Activated gamma-delta T cell treated with anti-CD3 and anti-CD28 coated beads, Interleukin-2, amount 50 U/mL, for 16 hours (primary cell): ENCODE measurements at places on chromosomes 12 and 14.

DNA sequence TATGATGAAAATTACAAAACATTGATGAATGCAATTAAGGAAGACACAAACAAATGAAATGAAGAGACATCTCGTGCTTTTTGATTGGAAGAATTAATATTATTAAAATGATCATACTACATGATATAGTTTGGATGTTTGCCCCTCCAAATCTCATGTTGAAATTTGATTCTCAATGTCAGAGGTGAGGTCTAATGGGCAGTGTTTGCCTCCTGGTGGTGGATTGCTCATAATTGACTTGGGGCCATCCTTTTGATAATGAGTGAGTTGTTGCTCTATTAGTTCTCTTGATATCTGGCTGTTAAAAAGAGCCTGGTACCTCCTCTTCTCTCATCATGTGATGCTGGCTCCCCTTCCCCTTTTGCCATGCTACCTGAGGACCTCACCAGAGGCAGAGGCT lies 56.7 kb downstream of the CD163L1 start:
- DNase-seq, result no peak

GRCh38 chr14:22976620-22977433 lies 5.5 kb downstream of the AJUBA start:
- DNase-seq, result no peak

- no peak for DNase-seq
Observed at GRCh38 chr14:39228509-39229221, 5.0 kb upstream of the MIA2 start.

DNA sequence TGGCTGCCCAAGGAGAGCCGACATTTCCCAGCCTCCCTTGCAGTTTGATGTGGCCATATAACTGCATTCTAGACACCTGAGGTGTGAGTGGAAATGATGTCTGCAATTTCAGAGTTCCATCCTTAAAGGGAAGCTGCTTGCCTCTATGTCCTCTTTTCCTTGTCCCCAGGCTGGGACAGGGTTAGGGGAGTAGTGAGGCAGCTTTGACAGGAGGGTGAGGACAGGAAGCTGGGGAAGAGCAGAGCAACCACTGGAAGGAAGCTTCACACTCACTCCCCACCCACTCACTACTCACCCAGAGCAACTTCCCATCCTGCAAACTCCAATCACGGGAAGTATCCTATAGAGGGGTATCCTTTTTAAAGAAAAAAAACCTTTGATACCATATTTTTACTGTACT lies 28.9 kb upstream of the LTA4H start:
- DNase-seq, result no peak

DNA sequence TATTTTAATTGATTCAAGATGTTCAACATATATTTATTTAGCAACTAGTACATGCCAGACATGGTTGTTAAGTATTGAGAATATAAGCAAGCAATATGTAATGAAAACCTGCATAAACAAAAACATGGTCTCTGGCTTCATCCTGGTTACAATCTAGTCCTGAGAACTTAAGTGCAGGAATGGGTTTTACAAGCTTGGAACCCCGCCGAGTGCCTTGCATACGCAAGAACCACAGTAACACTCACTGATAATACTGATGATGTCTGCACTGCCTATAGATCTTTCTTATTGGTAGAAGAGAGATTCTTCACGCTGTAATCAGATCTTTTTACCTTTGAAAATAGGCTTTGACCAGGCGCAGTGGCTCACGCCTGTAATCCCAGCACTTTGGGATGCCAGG lies 22.9 kb upstream of the CALM1 start:
- DNase-seq, result no peak

DNA sequence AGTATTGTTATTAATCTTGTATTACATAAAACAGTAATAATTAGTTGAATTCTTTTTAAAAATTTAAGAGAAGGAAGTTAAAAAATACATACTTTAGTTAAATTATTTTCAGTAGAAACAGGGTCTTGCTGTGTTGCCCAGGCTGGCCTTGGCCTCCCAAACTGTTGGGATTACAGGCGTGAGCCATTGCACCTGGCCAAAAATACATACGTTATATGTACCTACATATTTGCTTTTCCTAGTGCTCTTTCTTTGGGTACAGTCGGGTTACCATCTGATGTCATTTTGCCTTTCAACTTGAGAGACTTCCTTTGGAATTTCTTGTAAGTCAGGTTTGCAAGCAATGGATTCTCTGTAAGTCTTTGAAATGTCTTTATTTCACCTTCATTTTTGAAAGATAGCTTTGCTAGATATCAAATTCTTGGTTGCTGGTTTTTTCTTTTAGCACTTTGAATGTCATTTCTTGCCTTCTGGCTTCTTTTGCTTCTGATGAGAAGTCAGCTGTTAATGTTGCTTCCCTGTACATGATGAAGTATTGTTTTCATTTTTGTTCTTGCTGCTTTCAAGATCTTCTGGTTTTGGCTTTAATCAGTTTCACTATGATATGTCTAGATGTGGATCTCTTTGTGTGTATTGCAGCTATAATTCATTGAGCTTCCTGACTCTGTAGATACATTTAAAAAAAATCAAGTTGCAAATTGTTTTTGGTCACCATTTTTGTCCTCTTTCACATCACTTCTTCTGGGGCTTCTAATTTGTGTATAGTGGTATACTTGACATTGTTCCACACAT lies 84.4 kb downstream of the SPATS2 start:
- no peak for DNase-seq

GRCh38 chr12:121026274-121027045 lies 10.2 kb upstream of the C12orf43 start:
- DNase-seq, result no peak

DNA sequence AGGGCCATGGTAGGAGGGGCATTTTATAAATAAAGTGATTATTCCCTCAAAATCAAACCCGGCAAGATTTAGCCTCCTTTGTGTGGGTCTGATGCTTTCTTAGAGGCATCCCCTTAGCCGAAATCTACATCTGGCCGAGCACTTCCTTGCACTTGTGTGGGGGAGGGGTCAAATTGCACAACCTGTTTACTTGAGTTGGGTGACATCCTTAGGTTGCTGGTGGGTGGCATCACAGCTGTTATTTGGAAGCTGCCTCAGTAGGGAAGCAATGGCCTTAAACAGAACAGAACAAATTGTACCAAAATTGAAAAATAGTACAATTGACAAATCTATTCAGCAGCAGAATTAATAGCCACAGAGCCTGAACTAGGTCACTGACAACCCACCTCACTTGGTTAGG lies 546.1 kb downstream of the SNAPC1 start:
- no peak for DNase-seq

DNA sequence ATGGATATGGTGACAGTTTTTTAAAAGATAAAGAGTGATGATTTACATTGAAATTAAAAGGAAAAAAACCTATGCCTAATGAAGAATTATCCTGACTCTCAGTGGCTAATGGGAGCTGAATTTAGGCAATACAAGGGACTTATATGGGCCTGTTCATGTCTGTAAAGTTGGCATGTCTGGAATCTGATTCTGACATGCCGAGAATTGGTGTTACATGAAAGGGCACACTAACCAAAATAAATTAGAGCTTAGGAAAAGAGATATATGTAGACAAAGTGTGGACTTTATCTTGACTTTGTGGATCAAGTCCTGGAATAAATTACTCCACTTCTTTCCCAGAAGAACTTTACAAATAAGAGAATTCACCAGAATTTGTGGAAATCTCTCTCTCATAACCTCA lies 1.1 kb downstream of the TDG start:
- no peak for DNase-seq

- DNase-seq, result no peak
Observed at GRCh38 chr12:92109613-92110012, 36.0 kb downstream of the BTG1 start.

DNA sequence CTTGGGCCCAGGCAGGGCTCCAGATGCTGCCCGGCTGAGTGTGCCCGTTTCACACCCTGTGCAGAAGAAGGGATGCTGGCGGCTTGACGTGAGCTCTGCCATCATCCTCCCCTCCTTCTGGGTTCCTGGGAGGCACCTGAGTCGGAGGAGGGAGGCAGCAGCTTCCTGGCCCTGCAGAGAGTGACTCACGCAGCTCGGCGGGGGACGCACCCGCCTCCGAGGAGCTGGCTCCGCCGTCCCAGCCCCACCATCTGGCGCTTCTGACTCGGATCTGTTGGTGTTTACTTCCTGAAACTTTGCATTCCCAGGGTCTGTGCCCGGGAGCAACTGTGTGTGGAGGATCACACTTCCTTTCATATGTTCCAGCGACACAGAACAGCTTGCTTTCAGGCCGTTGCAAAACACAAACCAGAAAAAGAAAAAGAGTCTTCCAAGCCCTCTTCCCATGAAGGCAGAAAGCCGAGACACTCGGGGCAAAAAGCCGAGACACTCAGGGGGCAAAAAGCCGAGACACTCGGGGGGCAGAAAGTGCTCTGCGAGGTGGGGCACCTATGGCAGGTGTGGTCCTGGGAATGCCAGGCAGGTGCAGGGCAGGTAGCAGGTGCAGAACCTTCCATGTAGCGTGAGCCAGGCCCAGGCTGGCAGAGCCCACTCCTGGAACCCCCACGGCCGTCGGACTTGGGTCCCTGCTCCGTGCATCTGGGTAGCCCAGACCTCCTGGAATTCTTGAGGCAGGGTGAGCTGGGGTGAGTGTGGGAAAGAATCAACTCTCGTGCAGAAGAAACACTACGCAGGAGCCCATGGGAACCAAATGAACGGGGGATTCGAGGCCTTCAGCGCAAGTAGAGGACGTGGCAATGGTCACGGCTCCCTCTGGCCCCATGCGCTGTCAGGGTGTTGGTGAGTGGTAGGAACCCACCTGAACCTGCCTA lies 27.6 kb upstream of the GALNT9 start:
- DNase-seq, result no peak

- DNase-seq, result no peak
Observed at GRCh38 chr14:61593330-61593729, 102.0 kb upstream of the HIF1A start.

- DNase-seq, result no peak
Observed at GRCh38 chr12:127284870-127285431, 982.0 kb upstream of the TMEM132C start.

GRCh38 chr12:6792522-6793201 lies 3.3 kb downstream of the CD4 start:
- DNase-seq, result no peak

DNA sequence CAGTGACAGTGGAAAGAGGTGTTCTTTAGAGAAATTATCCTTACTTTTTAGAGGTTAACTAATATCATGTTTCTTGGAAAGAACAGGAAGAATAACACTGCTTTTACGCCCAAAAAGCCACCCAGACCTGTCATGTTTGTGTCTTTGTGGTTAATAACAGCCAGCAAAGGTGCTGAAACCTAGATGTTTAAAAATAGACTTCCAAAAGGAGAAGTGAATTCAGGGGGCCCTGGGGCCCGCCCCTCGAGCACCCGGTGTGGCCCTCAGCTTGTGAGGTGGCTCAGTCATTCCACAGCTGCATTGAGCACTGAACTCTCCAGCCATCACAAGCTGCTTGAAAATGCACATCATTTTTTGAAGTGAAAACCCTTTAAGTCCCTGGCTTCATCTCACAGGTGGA lies 20.8 kb upstream of the AMN start:
- DNase-seq, result no peak

DNA sequence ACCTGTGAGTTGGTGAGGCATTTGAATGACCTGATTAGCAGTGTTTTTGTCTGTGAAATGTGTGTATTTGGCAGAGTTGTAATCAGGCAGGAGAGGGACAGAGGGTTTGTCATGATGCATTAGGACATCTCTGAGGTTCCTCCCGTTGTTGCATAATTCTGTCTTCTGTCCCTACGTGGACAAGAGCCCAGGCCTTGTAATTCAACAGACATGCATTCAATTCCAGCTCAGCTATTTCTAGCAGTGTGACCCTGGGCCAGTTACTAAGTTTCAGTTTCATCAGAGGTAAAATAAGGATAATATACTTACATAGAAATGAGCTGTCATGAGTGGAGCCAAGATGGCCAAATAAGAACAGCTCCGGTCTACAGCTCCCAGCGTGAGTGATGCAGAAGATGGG lies 208.6 kb downstream of the SLC38A4 start:
- DNase-seq, result no peak

- no peak for DNase-seq
Observed at GRCh38 chr12:50107416-50108268, 3.8 kb downstream of the GPD1 start.

- no peak for DNase-seq
Observed at GRCh38 chr12:124608450-124608870, 41.0 kb upstream of the NCOR2 start.

- DNase-seq, result no peak
Observed at GRCh38 chr12:110585231-110585799, 2.2 kb upstream of the PPTC7 start.

GRCh38 chr12:91877456-91878235 lies 268.0 kb downstream of the BTG1 start:
- DNase-seq, result peak; percentile 39

GRCh38 chr14:98622208-98623051 lies 649.6 kb downstream of the BCL11B start:
- DNase-seq, result no peak

DNA sequence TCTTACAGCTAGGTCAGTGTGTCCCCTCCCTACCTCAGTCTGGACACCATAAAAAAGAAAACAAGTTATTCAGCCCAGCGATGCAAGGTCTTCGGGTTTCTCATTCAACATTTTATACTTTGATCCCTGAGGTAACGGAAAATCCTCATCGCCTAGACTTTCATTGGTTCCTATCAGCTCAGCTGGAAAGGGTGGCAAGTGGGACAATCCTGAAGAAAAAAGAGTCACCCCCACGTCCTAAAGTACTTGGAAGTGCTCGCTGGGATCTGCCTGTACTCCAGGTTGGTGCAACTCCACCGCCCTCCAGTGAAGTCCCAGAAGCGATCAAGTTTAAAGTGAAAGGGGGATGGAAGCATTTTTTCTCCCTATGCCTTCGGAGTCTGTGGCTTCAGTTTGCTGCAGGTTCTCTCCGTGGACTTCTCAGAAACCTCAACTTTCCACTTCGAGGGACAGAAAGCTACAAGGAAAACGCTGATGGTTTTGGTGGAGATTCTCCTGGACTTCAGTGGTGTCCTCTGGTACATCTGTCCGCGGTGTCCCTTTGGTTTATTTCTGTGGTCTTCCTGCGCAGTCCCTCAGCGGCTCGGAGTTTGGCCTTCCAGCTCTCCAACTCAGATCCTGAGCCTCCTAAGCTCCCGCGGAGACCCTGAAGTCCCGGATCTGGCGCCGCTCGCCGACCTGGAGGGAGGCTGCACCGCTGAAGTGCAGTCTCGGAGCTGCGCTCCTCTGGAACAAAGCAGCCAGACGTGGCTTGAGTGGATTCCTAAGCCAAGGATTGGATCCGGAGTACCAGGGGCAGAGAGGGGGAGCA lies 1.8 kb upstream of the LRFN5 start:
- DNase-seq, result no peak
